ENCODE measurements at places on chromosomes 3 and 15. TPM values are rescaled to one million over a fixed set of nuclear protein-coding genes. Genes with fewer than 3 reads are reported as not detected.

- no peak for DNase-seq
Measured at GRCh38 chr3:22431334-22431733, 680.3 kb upstream of the ZNF385D start.

- DNase-seq, result peak; percentile 51
Measured at GRCh38 chr3:167882057-167882667, 146.6 kb downstream of the SERPINI1 start.

DNA sequence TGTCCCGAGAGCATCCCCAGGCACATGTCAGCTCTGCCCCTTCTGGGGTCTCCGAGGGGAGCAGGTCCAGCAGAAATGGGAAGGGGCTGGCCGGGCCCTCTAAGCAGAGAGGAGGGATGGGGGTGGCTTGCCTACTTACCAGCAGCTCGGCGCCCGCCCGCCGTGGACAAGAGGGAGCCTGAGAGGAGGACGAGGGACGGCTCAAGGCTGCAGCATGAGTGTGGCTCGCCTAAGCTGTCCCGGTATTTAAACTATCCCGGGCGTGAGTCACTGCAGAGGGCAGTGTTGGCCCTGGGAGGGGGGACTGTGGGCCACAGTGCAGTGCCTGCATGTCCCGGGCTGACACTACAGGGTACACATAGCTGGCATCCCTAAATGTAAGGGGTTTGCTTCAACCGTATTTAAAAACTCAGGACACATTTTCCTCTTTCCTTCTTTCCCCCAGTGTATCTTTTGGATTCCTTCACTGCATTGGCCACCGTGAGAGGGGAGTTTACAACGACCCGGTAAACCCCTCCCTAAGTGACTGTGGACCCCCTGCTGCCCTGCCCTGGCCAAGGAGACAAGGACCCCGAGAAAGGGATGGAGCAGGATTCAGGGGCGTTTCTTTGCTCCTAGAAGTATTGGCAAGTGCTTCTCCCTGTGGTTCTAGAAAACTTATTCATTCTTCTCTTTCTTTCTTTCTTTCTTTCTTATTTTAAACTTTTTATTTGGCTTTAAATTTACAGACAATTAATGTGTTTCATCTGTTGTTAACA, at the start of gene LRRC15:
LRRC15 (minus strand) TSS at position 222 of the 758 bp plus-strand sequence. CDS start 8,700 bp downstream, outside the sequence.
- DNase-seq, result peak; percentile 84

DNA sequence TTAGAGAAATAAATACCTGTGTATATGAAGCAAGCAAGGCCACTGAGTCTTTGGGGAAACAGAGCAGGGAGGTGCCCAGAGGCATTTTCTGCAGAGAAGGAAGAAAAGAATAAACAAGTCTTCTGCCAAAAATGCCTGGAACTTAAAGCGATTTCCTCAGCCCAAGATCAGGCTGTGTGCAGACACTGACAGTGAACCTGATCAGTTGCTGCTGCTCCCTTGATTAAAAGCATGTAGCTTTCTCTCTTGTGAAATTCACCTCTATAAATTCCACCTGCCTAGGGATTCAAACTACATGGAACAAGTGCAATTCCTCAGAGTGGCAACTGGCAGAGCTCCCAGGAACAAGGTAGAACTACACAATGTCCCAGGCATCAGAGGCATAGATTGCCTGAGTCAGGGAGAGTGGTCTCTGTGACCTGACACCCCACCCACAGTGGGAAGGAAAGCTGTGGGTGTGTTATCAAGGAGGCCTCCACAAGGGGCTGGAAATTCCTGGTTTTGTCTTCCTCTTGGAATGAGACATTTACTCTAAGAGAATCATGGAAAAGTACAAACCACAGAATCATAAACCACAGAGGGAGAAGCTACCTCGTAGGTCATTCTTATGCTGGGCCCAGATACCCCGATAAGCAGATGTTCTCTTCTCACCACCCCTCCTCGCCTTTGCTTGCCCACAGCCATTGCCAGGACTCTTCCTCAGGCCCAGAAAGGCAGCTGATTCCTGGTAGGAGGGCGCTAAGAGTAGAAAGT, 1.8 kb upstream of the ZBTB38 start:
- DNase-seq, result no peak

DNA sequence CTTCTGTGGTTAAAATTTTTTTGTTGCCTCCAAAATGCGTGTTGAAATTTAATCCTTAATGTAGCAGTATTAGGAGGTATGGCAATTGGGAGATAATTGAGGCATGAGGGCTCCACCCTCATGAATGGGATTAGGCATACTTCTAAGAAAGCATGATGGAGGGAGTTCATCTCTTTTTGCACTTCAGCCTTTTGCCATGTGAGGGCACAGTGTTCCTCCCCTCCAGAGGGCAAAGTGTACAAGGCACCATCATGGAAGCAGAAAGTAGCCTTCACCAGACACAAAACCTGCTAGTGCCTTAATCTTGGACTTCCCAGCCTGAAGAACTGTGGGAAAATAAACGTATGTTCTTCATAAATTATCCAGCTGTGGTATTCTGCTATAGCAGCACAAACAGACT, 429.5 kb downstream of the ZIC1 start:
- no peak for DNase-seq

DNA sequence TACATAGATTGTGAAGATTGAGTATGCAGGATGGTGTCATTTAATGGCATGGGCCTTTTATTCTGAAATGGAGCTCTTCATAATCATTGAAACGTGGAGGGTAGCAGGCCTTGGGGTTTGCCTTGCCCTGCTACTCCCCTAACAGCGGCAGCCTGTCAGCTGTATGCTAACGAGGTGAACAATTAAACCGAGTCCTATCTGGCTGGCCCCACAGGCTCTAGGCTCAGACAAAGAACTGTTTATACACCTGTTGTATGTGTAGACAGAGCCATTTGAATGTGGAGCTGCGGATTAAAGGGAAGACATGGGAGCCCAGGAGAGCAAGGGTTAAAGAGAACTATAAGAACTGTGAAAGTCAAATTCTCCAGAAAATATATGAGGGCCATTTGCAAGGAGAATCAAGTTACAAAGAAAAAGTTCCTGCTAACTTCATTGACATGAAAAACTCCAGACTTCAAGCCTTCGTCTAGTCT, 116.7 kb upstream of the CGNL1 start:
- DNase-seq, result peak; percentile 84

ZBED2 gene
- total RNA-seq, result 0.06 TPM

GABRR3 gene
- not detected for total RNA-seq
